ENCODE measurements at places on chromosomes 13 and 19.
A peak's percentile ranks its signal among the peaks of the same experiment; 100 is the strongest.

- no peak for DNase-seq
Measured at GRCh38 chr13:77349365-77349764, 22.5 kb upstream of the MYCBP2 start.

- no peak for DNase-seq
Measured at GRCh38 chr13:19888799-19889198, 25.4 kb upstream of the ZMYM5 start.

DNA sequence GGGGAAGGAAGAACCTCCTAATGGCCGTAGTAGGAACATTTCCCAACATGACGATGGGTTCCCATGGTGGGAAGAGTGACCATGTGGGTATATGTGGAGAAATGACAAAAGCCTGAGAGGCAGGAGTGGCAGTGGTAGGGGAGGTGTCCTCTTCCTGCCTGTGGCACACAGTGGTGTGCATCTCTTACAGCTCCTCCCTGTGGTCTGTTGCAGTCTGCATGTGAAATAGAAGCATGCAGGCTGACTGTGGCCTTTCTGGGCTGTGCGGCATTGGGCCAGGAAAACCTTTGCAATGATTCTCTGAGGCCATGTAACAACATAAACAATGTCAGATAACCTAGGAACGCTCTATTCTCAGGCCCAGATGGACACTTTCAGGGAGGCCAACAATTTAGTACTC, 84.0 kb downstream of the LACC1 start:
- DNase-seq: peak; percentile 72

GRCh38 chr19:31332096-31332495, 17.1 kb downstream of the TSHZ3 start:
- DNase-seq: no peak

- DNase-seq: no peak
Measured at GRCh38 chr13:72534951-72535640, 192.3 kb downstream of the MZT1 start.

DNA sequence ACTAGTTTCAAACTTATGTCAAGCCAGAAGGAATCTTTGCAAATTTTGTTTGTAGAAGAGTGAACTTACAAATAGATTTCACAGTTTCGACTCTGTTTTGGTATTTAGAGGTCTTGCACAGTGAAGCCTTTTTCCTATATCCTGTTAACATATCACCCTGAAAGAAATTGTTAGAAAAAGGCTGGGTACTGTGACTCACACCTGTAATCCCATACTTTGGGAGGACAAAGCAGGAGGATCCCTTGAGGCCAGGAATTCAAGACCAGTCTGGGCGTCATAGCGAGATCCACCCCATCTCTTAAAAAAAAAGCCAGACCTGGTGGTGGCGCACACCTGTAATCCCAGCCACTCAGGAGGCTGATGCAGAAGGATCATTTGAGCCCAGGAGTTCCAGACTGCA, 224.0 kb downstream of the GGACT start:
- no peak for DNase-seq

DNA sequence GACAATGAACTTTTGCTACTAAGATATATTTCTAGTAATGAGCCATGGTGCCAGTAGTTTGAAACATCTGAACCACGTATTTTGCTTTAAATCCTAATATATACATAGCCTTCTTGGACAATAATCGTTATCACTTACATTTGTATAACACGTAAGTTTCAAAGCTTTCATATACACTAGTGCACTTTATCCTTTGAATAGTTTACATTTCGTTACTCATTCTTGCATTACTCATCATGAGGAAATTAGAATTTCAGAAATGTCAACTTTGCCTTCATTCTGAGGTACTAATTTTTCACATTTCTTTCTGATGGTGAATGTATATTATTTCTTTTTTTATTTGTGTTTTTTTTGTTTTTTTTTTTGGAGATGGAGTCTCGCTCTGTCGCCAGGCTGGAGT, 5.8 kb downstream of the KBTBD7 start:
- no peak for DNase-seq

GRCh38 chr13:80755910-80756309, 415.0 kb upstream of the SPRY2 start:
- no peak for DNase-seq

DNA sequence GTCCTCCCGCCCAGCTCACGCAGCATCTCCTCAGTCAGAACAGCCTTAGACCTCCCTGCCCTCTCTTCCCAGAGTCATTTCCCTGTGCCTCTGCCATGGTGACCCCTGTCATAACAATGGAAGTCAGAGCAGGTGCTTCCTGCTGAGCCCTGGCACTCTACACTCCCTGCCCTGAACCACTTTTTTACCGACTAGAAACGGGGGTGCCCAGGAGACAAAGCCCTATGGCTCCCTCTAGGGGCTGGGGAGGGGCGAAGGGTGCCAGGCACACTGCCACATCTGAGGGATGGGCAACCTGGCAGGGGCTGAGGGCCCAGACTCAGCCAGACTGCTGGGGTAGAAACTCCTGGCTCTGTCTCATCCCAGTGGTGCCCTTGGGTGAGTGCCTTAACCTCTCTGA, 16.4 kb downstream of the ZNF574 start:
- DNase-seq: no peak

DNA sequence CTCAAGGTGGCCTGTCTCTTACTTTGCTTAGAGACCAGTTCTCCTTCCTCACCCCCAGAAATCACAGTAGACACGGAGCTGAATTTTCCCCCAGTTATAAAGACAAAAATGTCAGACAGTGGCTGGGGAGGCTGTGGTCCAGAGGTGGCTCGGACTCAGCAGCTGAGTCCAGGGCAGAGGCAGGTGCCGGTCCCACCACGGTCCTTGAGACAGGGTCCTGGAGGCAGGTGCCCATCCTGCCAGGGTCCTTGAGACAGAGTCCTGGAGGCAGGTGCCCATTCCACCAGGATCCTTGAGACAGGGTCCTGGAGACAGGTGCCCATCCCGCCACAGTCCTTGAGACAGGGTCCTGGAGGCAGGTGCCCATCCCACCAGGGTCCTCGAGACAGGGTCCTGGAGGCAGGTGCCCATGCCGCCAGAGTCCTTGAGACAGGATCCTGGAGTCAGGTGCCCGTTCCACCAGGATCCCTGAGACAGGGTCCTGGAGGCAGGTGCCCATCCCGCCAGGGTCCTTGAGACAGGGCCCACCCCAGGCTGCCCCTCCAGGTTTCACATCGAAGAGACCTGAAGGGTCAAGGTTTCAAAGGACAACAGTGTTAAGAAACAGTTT, 23.1 kb downstream of the PEPD start:
- no peak for DNase-seq

DNA sequence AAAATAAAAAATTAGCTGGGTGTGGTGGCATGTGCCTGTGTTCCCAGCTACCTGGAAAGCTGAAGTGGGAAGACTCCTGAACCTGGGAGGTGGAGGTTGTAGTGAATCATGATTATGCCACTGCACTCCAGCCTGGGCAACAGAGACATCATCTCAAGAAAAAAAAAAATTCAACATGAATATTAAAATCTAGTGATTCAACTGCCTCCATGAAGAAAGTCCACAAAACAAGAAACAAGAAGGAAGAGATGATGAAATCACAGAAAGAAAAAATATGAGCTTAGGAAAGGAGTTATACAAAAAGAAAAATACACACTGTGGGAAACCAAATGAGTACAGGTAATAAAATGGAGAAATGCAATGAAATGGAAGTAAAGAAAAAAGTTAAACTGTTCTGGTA, 99.6 kb upstream of the SIAH3 start:
- no peak for DNase-seq

DNA sequence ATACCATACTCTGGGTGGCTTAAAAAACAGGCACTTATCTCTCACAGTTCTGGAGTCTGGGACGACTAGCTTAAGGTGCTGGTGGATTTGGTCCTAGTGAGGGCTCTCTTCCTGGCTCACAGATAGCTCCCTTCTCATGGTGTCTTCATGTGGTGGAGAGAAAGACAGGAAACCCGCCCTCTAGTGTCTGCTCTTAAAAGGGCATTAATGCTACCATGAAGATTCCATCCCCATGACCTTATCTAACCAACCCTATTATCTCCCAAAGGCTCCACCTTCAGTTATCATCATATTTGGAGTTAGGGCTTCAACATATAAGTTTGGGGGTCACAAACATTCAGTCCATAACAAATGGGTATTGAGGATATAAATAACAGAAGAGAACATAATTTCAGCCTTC, 139.4 kb downstream of the HS6ST3 start:
- DNase-seq: no peak

DNA sequence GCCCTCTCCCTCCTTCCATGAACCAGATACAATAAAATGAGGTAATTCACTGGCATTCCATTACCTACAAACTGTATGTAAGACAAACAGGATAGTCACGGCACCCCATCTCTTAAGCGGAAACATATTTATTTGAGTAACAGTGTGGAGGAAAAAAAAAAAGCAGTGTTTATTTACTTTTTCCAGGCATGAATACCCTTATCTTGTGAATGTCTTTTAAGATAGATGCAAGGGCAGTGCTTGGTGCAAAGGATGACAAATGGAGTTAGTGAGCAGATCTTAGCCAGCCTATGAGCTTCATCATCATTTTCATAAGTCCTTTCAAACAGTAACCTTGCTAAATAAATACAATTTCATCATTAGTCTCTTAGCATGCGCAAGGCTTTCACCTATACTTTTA, 1661.8 kb upstream of the SPRY2 start:
- no peak for DNase-seq

DNA sequence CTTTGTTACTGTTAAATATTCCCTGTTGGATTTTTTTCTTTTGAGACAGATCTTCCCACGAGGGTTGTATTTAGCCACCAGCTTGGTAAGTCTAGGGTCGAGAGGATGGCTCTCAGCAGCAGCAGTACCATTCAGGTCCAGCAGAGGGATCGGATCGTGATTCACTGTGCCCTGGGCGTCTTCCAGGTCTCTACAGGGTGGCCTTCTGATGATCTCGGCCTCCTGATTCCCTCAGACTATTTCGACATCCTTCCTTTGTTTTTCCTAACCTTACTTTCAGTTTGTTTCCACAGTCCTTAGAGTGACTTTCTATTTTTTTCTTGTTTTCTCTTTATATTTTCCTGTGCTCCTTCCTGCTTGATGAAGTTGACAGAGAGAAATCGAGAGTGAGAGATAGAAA, 1436.9 kb downstream of the UQCRFS1 start:
- DNase-seq: no peak

GRCh38 chr13:109750221-109750775, 36.1 kb downstream of the IRS2 start:
- DNase-seq: no peak

- DNase-seq: no peak
Measured at GRCh38 chr13:94033098-94033497, 446.4 kb downstream of the DCT start.

DNA sequence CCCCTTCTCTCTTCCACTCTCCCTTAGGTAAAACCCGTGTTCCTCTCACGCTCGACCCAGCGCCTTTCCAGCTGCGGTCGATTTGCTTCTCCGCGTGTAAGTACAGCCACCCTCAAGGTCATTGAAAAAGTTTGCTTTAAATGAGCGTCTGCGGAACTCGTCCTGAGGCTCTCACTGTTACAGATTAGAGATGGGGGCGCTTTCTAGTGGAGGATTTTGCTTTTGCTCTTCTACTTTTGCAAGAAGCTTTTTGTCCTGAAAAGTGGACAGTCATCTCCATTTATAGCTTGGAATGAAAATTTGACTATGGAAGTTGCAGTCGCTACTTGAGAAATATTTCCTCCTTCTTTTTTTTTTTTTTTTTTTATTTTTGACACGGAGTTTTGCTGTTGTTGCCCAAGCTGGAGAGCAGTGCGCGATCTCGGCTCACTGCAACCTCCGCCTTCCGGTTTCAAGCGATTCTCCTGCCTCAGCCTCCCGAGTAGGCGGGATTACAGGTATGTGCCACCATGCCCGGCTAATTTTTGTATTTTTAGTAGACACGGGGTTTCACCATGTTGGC, 595 bp upstream of the RAB20 start:
- DNase-seq: no peak

DNA sequence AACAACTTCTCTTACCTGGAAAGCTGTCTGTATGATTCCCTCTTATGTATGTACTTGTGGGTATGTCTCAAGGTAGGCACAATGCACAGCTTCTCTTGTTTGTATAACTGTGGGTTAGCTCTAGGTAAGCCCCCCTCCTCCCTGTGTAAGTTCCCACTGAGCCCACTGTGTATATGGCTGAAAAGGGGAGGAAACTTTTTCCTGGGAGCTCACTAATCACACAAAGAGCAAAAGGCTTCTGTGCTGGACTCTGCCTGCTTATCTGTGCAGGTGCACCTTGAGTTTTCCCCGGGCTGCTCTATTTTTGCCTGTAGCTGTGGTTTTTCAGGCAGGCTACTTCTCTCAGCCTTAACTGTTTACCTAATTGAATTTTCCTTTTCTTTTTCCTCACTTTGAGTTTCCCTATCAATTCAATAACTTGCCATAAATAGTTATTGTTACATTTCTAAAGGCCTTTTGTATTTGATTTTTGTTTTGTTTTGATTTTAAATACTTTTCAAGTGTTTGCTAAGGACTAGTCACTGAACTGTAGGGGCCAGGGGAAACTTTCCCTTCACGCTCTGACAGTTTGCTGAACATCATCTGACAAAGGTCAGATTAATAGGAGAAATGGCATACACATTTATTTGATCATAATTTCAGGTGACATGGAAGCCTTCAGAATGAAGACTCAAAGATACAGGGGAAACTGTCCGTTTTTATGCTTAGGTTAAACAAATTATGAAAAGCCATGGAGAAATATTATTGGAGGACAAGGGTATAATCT, 423.5 kb upstream of the ATXN8OS start:
- DNase-seq: no peak

- no peak for DNase-seq
Measured at GRCh38 chr19:29450812-29451211, 75.0 kb upstream of the VSTM2B start.

DNA sequence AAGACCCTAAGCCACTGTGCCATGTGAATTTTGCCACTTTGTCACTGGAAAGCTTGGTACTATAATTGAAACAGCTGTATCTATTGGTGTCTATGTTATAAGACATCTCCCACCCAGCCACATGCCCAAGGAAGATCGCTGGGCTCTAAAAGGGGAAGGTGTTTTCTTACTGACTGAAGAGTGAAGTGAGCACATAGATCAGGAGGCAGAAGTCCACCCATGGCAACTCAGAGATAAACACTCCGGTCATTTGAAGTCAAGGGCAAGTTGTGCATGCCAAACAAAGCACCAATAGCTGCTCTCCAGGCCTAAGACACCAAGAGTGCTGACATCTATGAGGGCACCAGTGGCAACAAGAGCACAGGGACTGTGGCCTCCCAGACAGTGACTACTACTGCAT, 153.8 kb downstream of the KCTD12 start:
- DNase-seq: no peak

DNA sequence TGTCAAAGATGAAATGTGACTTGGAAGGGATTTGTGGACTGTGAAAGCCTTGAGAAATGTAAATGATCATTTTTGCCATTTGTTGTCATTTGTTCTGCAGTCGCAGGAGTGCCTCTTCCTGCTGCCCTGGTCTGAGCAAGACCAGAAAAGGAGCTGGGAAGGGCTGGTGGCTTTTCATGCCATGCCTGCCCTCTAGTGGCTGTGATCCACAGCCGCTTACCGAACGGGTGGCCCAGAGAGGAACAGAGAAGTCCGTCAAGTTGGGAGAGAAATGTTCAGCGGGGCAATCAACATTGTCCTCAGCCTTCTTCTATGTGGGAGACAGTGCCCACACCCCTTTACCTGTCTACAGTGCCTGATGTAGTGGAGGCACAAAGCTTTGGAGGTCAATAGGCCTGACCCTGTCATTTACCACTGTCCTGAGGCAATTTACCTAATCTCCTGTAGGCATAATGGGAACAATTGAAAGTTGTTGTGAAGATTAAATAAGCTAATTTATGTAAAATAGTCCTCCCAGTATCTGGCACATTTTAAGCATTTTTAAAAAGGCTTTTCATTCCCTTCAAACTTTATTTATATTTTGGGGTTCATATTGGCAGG, 224.5 kb downstream of the B3GLCT start:
- DNase-seq: peak; percentile 73

- DNase-seq: no peak
Measured at GRCh38 chr13:110705356-110705825, 525 bp downstream of the CARS2 start.
